ENCODE measurements at places on chromosomes 6 and 20.

- DNase-seq: no peak
Observed at GRCh38 chr20:59667981-59668515, 63.7 kb downstream of the PHACTR3 start.

DNA sequence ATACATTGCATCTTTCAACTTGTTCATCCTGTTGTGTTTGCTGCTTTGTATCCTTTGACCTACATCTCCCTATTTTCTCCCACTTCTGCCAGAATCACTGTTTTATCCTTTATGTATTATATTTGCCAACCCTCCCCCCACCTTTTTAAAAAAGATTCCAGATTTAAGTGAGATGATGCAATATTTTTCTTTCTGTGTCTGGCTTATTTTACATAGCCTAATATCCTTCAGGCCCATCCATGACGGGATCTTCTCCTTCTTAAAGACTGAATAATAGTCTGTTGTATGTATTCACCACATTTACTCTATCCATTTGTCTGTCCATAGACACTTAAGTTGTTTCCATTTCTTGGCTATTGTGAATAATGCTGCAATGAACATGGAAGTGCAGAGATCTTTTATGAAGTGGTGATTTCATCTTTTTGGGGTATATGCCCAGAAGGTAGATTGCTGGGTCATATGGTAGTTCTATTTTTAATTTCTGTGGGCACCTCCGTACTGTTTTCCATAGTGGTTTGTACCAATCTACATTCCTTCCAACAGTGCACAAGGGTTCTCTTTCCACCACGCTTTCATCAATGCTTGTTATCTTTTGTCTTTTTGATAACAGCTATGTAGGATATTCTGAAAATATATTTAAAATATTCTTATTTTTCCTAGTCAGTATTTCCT, 181.0 kb downstream of the CDKAL1 start:
- no peak for DNase-seq

- no peak for DNase-seq
Observed at GRCh38 chr20:64108731-64109681, 1.6 kb upstream of the NPBWR2 start.

GRCh38 chr20:61520893-61521460, 268.9 kb downstream of the CDH4 start:
- DNase-seq: no peak

- DNase-seq: no peak
Observed at GRCh38 chr6:134453792-134454510, 136.0 kb upstream of the SGK1 start.

- DNase-seq: peak; percentile 94
Observed at GRCh38 chr20:2946988-2947961, 74.0 kb downstream of the PTPRA start.

GRCh38 chr20:62120365-62120762, 1.9 kb upstream of the LSM14B start:
- no peak for DNase-seq

- DNase-seq: no peak
Observed at GRCh38 chr6:160955508-160956295, 35.9 kb upstream of the MAP3K4 start.

DNA sequence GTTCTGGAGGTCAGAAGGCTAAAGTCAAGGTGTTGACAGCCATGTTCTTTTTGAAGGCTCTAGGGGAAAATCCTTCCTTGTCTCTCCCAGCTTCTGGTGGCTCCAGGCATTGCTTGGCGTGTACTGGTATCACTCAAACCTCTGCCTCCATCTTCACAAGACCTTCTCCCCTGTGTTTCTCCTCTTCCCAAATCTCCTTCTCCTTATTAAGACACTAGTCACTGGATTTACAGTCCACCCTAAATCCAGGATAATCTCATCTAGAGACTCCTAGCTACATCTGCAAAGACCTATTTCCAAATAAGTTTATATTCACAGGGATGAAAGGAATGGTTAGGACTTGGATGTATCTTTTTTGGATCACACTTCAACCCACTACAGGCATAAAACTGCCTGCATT, 26.0 kb upstream of the CTAGE9 start:
- no peak for DNase-seq

- DNase-seq: no peak
Observed at GRCh38 chr6:138648127-138648526, 125.4 kb upstream of the CCDC28A start.

GRCh38 chr6:49300443-49300842, 162.6 kb downstream of the MMUT start:
- DNase-seq: no peak

GRCh38 chr6:24897186-24897585, 38.6 kb downstream of the RIPOR2 start:
- no peak for DNase-seq

GRCh38 chr6:24568683-24569082, 73.9 kb downstream of the ALDH5A1 start:
- DNase-seq: no peak

DNA sequence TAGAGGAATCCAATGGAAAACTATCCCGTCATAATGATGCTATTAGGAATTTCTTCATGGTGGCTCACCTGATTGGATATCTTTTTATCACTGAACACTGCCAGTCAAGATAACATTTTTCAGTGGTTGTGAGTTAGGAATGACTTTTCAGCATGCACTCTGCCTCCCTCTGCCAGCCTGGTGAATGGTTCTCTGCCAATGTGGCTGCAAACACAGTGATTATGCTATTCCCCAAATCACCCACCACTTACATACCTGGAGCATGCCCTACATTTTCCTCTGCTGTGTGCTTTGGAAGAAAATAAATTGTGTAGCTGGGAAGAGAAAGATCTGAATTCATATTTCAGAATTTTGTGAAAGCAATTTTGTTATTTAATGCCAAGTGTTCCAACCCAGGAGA, 102.6 kb upstream of the LAMP5 start:
- no peak for DNase-seq

DNA sequence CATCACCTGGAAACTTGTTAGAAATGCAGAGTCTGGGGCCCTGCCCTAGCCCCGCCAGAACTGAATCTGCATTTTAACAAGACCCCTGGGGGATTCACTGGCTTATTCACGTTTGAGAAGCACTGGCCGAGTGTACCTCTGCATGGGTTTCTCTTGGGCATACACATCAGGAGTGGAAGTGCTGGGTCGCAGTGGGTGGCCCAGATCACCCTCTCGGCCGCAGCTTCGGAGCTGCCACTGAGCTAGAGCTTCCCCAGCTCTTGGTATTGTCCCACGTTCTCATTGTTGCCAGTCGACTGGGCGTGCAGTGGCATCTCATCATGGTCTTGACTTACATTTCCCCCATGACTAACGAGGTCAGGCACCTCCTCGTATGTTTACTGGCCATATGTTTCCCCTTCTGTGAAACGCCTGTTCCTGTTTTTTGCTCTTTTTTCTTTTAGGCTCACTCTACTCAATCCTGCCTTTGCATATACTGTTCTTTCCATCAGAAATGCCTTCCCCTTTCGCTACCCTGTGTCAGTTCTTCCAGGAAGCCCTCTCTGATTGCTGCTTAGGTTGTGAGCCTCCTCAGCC, 3.0 kb upstream of the DLGAP4 start:
- no peak for DNase-seq

DNA sequence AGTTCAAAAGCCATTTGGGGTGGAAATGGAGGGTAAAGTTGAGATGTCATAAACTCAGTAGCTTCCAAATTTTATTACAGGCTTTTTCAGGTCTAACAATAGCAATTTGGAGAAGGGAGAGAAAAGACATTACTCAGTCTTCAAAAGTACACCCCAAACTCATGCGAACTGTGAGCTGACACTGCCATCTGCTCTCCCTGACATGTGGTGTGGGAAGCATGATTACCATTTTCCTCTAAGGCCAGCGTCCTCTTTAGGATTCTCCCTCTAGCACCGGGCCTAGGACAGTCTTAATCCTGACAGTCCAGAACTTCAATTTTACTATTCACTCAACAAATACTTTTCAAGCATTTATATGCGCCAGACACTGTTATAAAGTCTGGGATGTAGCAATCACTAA, 536.0 kb upstream of the JARID2 start:
- DNase-seq: no peak

DNA sequence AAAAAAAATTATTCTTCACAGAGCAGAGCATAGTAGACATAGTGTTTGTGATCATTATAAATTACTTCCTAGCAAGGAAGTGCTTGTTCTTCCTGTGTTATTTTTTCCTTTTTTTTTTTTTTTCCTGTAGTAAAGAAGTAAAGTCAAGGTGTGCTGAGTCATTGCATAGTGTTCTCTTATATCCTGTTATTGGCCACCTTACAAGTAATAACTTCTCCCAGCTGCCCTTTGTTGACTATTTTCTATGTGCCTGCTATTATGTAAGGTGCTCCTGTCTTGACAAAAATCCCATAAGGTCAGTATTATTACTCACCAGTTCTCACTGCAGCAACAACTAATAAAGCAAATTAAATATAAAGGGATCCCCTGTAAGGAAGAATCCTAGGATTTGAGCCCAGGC, 195.3 kb downstream of the GJA1 start:
- DNase-seq: no peak

- DNase-seq: no peak
Observed at GRCh38 chr6:20873425-20874190, 339.4 kb downstream of the CDKAL1 start.

DNA sequence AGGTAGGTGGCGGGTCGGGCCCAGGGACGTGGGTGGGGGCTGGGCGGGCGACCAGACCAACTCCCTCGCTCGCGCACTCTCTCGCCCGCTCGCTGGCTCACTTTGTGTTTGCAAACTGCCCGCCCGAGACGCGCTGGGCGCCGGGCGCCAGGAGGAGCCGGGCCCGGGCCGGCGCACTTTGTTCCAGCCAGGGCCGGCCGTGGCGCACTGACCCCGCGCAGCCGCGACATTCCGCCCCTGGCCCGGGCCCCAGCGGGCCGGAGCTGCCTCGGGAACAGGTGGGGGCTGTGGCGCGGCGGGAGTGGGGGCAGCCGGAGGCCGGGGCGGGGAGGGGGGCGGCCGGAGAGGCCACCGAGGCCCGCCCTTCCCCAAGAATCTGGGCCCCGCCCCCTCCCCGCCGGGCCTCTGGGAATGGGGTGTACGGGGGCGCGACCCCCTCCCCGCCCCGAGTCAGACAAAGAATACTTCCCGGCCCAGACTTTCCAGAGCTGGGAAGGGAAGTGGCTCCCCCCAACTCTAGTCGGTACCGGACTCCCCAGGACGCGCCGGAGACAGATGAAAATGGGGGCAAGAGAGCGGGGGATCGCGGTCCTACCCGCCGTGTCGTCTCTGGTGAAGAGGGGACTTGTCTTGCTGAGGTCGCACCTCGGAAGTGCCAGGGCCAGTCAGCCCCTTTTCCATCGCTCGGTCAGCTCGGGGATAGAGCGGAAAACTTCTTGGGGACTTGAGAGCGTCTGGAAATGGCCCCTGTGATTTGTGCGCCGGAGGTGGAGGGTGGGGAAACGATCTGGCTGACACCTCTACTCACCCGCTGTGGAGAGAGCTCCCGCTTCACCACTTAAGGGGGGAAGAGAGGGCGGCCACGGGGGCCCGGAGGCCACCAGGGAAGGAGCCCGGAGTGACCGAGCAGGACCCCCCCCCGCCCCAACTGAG, 951 bp downstream of the FOXP4 start:
- peak; percentile 27 for DNase-seq

GRCh38 chr6:137414599-137414998, 79.6 kb downstream of the OLIG3 start:
- no peak for DNase-seq

- DNase-seq: no peak
Observed at GRCh38 chr6:57247603-57248002, 25.5 kb upstream of the RAB23 start.

DNA sequence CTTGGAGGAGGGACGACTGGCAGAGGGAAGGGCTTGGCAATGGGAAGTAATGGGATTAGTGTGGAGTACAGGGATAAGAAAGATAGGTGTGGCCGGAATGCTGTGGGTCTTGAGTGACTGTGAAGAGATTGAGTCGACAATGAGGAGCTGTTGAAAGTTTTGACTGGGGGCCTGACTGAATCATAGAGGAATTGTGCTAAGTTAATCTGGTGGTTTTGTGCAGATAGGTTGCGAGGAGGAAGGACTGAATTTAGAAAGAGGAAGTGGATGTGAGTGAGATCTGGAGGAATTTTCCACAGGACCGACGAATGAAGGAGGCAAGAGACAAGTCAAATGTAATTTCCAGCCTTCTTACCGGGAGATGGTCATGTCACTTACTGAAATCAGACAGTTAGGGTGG, 143.9 kb upstream of the RALGAPA2 start:
- no peak for DNase-seq

DNA sequence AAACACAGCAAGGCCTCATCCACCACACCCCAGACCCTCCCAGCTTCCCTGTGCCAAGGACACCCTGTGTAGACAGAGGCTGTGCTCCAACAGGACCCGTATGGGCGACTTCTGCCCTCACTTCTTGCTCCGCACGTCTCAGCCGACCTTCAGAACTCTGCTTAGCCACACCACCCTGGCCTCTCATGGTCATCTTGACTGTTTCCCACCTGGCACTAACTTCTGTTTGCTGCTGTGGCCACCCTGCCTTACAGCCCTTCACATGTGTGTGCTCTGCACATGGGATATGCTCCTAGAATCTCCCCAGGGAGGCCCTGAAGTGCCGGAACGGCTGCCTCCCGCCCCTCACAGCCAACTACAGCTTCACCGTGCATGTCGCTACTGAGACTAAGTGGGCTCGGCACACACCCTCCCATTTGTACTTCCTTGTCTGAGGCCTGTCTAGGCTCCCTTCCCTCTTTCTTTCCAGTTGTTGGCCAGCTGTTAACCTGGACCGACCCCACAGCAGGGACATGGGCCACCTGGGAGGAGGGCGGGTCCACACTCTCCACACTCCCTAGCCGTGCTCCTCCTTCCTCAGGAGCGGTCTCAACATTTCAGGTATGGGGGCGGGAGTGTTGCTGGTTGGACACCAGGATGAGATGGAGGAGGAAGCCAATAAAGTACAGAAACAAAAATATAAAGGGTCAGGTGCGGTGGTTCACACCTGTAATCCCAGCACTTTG, 69.6 kb downstream of the PYGB start:
- DNase-seq: no peak
